ENCODE measurements at places on chromosomes 6 and 20.

DNA sequence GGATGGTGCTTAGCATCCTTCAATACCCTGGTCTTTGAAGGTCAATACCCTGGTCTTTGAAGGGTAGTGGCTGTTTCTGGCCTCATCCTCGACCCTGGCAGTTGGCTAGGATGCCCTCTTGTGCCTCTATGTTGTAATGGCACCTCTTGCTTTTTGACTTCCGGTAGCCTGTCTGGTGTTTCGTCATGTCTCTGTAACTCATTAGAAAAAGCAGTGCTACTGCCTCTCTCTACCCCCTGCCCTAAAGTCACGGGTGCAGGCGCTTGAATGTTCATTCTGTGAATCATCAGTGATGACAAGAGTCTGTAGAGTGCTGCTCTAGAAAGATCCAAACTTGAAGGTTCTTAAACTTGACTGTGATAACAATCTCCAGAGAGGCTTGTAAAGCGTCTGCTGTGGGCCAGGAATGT, 28.3 kb downstream of the RSPO4 start:
- no peak for DNase-seq

DNA sequence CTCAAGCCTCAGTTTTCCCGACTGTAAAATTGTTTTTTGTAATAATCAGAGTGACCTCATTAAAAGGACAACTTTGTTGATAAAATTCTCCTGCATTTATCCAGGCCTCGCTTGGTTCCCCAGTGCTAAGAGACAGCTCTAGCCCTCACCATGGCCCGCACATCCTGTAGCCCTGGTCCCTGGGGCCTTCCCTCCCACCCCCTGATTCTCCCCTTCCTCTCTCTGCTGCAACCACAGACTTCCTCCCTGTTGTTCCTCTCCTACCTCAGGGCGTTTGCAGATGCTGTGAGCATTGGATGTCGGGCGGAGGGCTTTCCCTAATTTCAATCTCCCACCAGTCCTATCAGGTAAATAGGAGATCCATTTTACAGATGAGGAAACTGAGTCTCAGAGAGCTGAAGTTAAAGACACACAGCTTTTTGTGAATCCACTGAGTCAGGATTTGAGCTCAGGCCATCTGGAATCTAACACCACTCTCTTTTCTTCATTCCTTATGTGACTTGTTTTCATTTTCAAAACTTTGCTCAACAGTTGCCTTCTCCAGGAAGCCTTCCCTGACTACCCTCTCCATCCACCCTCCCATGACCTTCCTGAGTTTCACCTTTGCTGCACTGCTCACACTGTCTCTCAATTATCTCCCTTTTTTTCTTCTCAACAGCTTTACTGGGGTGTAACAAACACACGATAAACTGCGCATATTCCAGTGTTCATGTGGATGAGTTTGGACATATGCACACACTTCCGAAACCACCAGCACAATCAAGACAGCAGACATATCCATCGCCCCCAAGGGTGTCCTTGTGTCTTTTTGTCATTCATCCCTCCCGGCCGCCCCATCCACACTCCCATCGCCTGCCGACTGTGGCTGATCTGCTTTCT, 107.1 kb downstream of the CEBPB start:
- DNase-seq = no peak

- DNase-seq = no peak
Observed at GRCh38 chr6:29667158-29667557, 10.3 kb downstream of the MOG start.

DNA sequence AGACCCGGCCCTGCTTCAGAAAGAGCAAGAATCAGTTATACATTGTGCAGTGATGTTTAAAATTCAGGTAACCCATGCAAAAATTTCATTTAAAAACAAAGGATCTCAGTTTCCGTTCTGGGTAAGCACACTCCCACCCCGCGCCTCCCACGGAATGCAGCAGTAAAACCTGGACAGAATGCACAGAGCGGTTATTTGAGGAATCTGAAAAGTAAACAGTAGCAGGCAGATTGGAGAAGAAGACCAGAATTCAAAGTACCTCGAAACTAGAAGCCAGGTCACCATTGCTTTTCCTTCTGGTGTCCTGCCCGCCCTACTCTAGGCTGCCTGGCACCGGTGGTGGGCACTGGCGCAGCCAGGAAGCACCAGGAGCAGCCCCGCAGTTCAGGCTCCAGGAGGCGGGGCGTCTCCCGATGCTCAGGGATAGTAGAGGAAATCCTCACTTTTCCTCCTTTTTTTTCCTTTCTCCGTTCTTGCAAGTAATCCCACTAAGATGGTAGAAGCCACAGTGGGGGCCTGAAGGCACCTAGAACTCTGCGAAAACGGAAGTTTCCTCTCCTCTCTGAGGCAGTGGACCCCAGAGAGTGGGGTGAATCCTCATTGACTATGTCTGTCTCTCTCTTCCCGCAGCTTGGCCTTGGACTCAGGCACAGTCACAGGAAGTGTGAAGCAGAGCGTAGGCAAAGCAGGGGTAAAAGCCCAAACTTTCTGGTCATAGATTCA, 28.3 kb downstream of the METTL24 start:
- no peak for DNase-seq

DNA sequence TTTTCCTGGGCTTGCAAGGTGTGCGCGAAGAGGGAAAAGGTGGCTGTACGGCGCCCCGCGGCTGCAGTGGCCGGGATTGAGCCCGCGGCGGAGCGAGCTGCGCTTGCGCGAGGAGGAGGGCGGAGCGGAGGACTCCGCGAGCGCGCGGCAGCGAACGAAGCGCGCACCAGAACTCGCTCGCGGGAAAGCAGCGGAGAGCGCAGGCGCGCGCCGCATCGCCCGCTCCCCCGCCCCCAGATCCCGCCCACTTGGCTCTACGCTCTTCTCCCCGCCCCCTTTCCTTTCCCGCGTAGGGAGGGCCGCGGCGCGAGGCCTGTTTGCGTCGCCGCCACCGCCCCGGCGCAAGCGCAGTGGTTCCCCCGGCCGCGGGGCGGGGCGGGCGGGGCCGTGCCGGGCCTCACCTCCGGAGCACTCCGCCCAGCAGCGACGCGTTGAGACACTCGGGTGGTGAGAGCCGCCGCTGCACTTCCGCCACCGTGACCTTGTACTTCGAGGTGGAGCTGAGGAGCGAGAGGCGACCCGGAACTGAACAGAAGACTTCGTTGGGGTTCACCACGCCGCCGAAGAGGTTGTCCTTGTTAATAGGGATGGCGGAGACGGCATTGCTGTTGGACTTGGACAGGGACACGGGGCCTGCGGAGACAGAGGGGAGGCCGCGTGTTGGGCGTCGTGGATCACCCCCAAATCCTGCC, 10.6 kb downstream of the TFAP2A start:
- DNase-seq = peak; percentile 96

GRCh38 chr6:166078294-166078693, 89.4 kb downstream of the TBXT start:
- no peak for DNase-seq

DNA sequence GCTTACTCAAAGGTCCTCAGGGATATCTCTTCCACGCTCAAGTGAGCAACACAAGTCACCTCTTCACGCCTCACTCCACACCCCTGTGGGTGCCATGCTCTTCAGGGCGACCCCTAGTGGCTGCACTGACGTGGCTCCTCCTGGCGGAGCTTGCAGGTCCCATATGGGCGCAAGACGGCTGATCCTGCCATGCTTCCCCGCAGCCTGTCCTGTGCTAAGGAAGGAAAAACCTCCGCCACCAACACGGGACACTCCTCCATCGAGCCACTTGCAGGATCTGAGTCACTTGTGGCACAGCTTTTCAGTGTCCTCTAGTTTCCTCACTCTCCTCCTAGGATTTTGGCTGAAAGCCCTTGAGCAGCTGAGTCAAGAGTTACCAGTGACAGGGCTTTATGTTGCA, 90.7 kb downstream of the KHDC1L start:
- no peak for DNase-seq

- no peak for DNase-seq
Observed at GRCh38 chr6:1558388-1558787, 51.3 kb upstream of the FOXC1 start.

GRCh38 chr20:44976698-44977097, 10.4 kb downstream of the STK4 start:
- DNase-seq = no peak

DNA sequence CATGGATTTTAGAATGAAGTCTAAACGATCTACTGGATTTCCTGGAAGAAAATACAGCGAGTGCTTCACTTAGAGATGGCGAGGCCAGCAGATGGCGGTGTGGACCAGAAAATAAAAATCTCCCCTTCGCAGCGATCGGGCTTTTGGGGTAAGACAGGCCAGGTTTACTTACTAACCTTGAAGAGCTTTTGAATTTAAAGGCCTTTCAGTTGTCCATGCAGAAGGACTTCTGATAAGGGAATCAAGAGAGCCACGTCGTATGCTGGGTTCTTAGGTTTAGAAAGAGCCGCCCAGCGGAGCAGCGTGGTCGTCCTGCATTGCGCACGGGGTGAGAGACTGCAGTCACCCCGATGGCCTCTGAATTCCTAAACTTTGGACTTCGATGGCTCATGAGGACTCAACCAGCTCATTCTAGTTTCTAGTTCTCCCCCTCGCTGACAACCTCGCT, 125.2 kb upstream of the RALGAPA2 start:
- DNase-seq = peak; percentile 63

DNA sequence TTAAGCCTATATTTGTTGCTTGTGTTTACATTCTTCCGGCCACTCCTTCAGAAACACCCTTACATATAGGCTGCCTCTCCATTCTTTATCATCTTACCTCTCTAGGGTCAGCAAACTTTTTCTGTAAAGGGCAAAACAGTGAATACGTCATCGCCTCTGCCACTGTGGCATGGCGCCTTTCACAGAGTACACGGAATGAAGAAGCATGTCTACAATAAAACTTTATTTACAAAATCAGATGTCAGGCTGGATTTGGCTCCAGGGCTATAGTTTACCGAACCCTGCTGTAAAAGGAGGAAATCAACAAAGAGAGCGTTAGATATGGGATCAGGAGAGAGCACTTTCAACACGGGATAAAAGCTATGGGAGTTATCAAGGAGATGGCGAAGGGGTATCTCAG, 9.3 kb upstream of the NCR2 start:
- DNase-seq = no peak

DNA sequence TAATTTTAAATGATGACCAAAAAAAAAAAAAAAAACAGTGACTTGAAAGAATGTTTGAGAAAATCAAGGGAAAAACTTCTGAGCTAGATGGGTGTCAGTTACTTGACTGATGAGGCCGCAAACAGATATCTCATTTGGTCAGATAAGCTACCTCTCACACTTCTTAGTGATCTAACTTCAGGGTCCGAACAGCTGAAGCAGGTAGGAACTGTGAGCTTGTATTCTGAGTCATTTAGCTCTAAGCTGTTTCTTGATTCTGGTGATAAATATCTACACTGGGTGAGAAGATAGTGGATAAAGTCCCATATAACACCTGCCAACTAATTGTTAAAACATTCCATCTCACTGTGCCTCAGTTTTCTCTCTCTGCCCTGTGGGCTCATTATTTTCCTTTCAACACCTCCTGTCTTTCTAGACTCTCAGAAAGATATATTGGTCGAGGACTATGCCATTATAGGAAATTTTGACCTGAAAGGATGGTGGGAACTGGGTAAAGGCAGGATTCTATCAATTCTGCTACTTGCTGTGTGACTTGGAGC, 7.7 kb downstream of the KIF3B start:
- no peak for DNase-seq

DNA sequence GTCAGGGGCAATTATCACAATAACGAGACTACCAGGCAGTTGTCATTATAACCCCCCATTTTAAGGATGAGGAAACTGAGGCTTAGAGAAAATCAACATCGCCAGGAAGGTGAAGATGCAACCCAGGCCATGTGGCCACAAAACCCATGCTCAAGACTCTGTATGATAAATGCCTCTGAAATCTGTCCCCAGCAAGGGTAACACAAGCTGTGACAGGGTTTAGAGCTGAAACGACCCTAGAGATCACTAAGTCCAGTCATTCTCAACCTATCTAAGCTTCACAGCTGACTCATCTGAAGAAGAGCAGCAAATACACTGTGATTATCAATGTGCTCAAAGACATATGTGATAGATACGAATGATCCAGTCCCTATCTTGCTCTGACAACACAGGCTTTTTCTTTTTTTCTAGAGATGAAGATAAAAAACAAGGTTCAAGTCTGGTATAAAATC, 47.0 kb downstream of the ARHGAP18 start:
- no peak for DNase-seq

DNA sequence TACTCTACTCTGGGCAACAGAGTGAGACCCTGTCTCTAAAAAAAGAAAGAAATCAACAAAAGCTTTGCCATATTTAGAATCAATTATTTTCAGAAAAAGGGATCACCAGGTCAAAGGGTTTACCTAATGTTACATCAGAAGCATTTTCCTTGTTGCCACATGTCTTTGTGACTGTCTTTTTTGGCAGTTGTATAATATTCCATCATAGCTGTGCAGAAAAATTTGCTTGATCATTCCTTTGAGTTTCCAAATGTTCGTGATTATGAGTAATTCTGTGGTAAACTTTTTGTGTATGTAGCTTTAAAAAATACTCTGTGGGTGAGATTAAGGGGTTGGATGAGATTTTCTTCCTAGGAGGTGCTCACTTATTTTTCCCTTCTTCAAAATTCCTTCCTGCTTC, 26.4 kb downstream of the PNPLA1 start:
- no peak for DNase-seq

- no peak for DNase-seq
Observed at GRCh38 chr20:19835533-19836222, 77.6 kb downstream of the RIN2 start.

All from NCI-H1930 (cell line).